CD4-positive, alpha-beta T cell treated with Interleukin-2 at 100 ng/mL for 4 hours (primary cell): ENCODE measurements at places on chromosomes 4 and X.

GRCh38 chr4:57147335-57148060 is 37.3 kb upstream of the IGFBP7 start:
- DNase-seq = no peak

- DNase-seq = no peak
Measured at GRCh38 chr4:80963051-80963450, 67.5 kb upstream of the BMP3 start.

- DNase-seq = no peak
Measured at GRCh38 chr4:72119946-72120345, 88.1 kb downstream of the NPFFR2 start.

- no peak for DNase-seq
Measured at GRCh38 chrX:125319646-125320521, at the start of gene TEX13C. Gene TEX13C (plus strand): TSS chrX:125319871. CDS start chrX:125320120, 249 bp downstream.

- DNase-seq = no peak
Measured at GRCh38 chr4:64250061-64250460, 159.2 kb downstream of the TECRL start.

DNA sequence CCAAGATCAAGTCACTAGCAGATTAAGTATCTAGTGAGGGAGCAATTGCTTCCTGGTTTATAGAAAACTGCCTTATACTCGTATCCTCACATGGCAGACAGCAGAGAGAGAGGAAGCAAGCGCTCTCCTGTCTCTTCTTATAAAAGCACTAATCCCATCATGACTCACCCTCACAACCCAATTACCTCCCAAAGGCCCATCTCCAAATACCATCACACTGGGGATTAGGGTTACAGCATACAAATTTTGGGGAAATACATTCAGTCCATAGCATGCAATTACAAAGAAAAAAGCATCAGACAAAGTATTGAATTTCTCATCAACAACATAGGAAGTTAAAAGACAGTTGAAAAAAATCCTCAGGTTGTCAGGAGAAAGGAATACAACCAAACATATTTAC is 292.6 kb downstream of the IQCM start:
- no peak for DNase-seq
